Pulmonary artery endothelial cell (primary cell): ENCODE measurements at places on chromosomes 13 and 19.

DNA sequence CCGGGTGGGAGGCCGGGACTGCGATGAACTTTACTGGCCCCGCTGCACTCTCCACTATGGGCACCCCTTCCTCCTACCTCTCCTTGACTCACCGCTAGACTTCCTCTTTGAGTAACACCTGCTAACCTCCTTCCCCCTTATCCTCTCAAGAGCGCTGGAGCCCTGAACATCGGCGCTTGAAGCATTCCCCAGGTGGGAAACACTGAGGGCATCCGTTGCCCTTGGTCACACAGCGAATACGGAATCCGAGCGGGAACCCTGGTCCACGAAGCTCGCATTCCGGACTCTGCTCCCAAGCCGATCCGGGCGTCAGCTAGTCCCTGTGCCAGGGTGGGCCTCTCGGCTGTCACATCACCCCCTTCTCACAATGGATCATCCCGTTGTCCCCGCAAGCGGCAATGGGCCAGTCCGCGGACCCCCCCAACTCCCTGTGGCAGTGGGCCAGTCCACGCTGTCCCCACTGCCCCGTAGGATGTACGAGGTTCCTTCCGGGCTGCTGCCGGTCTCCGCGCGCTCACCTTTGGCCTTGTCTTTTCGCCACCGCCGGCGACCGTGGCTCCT lies 4.2 kb downstream of the LIPE start:
- no peak for DNase-seq

GRCh38 chr19:47511681-47512080 lies 3.2 kb downstream of the NAPA start:
- no peak for DNase-seq

DNA sequence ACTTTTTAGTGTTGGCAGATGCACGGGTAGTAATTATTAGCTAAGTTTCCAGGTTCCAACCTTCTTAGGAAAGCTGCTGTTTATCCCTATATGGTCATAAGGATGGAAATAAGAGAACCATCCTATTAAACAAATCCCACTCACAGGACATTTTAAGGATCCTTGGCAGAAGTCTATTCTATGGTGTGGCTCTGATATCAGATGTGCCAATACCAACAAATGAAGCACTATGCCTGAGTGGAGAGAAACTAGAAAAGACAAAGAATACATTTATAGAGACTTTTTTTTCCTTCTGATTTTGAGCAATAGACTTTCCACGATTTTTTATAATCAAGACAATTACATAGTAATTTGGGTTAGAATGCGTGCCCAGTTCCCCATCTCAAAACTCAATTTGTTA lies 12.6 kb downstream of the PCDH17 start:
- no peak for DNase-seq

DNA sequence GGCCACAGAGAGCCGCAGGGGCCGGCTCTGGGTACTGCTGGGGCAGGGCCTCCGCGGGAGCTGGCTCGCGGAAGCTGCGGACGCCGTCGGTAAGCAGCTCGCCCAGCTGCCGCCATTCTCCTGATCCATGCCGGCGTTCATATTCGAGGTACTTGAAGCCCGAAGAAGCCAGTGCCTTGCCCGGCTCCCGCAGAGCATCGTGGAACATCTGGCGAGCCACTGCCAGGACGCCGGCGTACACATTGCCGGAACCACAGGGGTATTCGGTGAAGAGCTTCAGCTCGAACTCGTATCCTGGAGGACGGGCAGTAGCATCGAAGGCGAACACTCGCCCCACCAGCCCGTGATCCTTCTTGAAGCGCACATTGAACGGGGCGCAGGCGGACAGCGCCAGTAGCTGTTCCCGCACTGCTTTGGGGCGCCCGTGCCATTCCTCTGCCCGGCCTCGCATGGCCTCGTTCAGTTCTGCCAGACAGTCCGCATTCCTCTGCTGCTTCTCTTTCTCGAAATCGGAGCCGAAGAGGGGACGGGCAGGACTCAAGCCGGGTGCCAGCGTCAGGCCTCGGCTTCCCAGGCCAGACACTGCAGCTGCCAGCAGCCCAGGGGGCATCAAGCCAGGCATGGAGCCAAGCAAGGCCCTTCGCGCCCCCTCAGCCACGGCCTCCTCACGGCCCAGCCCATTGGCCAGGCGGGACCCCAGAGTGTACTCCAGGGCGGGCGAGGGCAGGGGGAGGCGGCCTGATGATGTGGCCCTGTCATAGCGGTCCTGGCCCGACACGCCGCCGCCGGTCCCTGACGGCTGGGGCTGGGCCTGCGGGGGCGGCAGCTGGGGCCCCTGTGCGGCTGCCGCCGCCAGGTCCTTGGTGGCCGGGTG lies 1.0 kb downstream of the IRF2BP1 start:
- DNase-seq, result no peak

DNA sequence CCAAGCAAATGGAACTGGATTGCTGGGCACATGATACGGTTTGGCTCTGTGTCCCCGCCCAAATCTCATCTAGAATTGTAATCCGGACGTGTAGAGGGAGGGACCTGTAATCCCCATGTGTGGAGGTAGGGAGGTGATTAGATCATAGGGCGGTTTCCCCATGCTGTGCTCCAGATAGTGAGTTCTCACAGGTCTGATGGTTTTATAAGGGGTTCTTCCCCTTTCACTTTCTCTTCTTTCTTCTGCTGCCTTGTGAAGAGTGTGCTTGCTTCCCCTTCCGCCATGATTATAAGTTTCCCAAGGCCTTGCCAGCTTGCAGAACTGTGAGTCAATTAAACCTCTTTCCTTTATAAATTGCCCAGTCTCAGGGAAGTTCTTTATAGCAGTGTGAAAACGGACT lies 32.6 kb upstream of the MTIF3 start:
- DNase-seq, result no peak

GRCh38 chr13:62331384-62331783 lies 915.7 kb upstream of the PCDH20 start:
- no peak for DNase-seq

DNA sequence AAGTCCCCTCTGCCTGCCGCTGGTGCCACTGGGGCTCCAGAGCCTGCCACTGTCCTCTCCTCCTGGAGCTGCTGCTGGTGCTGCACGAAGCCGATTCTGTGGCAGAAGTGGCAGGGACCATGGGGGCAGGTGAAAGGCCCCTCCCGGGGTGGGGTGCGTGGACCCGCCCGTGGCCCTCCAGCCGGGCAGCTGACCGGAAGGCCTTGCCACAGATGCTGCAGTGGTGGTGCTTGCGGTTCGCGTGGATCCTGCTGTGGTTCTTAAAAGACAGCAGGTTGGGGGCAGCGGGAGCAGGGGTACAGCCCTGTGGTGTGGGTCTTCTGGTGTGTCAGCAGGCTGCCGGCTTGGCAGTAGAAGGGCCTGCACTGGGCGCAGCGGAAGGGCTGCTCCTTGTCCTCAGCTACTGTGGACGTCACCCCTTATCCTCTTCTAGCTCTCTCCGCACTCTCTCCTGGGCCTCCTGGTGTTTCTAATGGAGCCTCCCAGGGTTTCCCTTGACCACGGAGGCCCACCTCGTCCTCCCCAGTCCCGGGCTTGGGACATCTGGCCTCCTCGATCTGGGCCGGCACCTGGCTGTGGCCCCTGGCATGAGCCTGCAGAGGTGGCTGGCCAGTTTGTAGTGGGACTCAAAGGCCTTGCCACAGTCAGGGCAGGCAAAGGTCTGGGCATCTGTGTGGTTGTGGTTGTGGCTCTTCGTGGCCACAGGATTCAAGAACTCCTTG lies 380.4 kb downstream of the OLFM4 start:
- DNase-seq, result no peak

GRCh38 chr19:28634019-28634328 lies 579.0 kb downstream of the UQCRFS1 start:
- no peak for DNase-seq

DNA sequence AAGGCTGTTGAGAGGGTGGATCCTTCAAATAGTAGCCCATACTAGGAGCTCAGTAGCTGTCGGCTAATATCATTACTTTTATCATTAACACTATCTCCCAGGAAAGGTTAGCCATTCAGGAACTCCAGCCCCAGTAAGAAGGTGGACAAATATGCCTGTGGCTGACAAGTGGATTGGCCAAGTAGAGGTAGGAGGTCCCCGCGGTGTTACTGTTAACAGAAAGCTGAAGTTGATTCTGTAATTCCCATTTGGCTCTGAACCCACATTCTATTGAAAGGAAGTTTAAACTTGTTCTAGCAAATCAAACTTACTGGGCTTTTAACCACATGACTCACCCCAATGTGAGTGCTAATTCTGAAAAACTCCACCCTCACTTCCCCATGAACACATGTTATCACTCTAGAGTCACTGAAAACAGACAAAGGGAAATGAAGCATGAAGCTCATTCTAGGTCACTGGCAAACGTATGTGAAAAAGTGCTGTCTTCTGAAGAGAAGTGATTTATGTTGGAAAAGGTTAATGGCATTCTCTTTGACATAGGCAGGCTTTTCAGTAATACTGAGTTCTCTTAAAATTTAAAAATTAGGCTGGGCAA lies 273.5 kb downstream of the FGF14 start:
- no peak for DNase-seq

- DNase-seq, result no peak
These were observed 1653.0 kb upstream of the MIR17HG start for GRCh38 chr13:89694451-89694850.

DNA sequence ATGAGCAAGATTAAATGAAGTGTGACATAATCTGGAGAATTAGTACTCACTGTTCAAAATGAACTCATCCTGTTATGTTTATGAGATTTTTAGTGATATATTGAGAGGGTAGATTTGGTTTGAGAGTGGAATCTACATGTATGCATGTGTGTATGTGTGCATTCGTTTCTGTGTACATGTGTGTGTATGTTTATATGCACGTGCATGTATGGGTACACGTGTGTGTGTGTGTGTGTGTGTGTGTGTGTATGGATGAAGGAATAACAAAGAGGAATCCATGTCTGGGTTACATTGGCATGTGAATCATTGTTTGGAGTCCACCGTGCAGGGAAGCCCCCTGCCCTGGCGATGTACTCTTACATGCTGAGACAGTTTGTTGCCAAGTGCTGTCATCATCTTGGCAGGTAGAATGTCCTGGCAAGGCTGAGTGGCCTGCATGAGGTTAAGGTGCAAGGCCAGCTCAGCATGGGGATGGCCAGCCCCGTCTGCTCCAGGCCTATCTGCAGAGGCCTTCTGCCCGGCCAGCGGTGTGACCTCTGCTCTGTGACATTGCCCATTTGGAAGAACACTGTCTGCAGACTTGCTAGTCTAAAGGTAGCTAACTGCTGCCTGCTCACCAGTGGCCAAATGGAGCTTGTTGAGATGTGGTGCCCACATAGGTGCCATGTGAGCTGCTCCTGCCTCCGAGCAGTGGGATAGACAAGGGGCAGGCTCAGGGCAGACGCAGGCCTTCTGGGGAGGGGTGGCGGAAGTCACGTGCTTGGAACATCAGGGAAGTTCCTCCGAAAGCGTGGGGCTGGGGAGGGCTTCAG lies 222.3 kb downstream of the TEX29 start:
- DNase-seq, result no peak

GRCh38 chr19:41366089-41366488 lies 2.1 kb upstream of the B9D2 start:
- no peak for DNase-seq

DNA sequence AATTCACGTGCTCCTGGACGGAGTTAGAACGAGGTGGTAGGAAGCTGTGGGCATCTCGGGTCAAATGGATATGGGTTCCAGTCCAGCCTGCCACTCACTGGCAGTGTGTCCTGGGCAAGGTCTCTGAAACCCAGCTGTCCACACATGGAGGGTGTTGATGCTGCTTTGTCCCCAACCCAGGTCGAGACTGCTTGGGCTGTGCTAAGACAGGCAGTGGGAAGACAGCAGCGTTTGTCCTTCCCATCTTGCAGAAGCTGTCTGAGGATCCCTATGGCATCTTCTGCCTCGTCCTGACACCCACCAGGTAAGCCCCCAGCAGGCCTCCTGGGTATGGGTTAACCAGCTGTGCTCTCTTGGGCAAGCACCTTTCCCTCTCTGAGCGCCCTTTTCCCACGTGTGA lies 885 bp downstream of the DDX49 start:
- no peak for DNase-seq

- no peak for DNase-seq
These were observed 36.5 kb upstream of the MRI1 start for GRCh38 chr19:13727798-13728197.

GRCh38 chr19:5143471-5144411 lies 174.8 kb downstream of the KDM4B start:
- no peak for DNase-seq

- DNase-seq, result no peak
These were observed 176.6 kb downstream of the KLF5 start for GRCh38 chr13:73235385-73235784.

DNA sequence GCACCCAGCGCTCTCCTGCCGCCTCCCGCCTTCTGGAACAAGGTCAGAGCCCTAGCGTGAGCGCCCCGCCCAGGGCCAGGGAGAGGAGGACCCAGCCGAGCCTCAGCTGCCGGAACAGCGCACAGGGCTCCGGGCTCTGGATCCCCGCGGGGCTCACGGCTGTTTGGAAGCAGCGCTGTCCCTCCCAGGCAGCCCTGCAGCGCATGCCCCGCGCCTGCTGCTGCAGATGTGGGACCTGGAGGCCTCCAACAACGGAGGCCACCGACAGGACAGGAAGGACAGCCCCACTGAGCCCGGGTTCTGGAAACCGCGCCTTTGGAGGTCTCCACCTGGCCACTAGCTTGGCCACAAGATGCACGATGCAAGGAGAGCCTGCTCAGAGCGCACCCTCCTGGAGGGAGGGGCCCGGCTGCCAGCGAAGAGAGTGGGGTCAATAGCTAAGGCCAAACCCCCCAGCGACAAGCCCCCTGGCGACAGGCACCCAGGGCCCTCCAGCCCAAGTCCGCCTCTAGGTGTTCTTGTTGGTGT lies 12.6 kb downstream of the ZSCAN18 start:
- DNase-seq, result no peak

GRCh38 chr13:114112231-114112825 lies 20.1 kb downstream of the RASA3 start:
- no peak for DNase-seq

DNA sequence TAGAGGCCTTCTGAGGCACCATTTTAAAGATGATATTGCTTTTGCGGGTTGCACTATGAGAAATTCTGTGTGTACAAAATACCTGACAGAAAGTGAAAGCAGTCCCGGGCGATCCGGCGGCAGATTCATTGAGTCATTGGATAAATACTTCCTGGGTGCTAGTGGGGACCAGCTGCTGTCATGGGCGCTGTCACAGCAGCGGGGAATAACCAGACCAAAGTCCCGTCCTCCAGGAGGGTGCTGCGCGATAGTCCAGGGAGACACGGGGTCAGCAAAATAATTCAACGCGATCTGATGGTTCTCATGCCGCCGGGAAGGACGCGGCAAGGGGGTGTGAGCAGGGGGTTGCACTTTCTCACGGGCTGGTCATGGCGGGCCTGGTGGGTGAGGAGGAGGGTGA lies 13.5 kb downstream of the ZFR2 start:
- DNase-seq, result no peak

GRCh38 chr13:109649713-109650112 lies 136.7 kb downstream of the IRS2 start:
- DNase-seq, result no peak

DNA sequence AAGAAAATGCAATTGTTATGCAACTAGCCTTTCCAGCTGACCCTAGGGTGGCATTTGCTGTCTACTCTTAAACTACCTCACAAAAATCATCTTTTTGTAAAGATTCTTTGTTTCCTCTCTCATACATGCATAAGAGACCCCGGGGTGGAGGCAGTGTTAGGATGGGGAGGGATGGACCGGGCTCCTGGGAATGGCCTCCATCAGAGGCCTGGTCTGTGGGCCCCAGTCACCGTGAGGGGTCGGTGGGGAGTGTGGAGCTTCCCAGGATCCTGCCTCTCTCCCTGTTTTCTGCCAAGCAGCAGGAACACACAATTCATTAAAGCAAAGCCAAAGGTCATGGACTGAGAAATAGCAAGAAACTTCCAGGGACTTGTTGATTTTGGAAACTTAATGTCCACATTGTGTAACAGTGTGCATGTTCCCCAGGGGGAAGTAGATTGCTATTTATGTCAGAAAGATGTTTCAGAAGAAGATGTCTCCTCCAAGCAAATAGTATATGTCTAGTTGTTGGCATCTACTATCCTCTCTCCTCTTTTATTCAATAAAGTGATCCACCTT lies 241.4 kb downstream of the ENOX1 start:
- DNase-seq, result no peak
